ENCODE measurements at places on chromosomes 3 and 15.
A peak's percentile ranks its signal among the peaks of the same experiment; 100 is the strongest.

DNA sequence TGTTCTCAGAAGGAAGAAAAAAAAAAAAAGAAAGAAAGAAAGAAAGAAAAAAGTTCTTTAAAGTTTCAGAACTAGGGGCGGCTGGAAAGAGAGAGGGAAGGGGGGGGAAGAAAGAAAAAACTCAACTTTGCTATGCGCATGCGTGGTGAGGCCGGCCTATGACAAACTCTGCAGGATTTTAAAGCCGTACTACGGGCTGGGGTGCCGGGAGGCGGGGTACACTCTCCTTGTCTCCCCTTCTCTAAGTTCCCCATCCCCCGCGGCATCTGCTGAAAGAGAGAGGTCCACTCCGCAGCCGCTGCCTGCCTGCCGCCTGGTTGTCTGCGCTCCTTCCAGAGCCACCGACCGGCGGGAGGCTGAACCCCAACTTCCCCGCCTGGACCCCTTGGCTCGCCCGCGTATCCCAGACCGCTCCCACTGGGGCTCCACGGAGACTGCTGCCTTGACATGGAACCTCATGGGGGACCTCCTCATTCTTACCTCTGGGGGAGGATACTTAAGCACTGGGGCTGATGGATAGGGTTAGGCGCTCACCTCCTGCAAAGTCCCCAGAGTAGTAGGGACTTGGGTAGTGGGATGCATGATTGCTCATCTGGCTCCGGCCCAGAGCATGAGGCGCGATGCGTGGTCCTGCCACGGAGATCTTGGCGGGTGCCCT, 1.4 kb upstream of the WNT5A start:
- peak; percentile 20 for DNase-seq

DNA sequence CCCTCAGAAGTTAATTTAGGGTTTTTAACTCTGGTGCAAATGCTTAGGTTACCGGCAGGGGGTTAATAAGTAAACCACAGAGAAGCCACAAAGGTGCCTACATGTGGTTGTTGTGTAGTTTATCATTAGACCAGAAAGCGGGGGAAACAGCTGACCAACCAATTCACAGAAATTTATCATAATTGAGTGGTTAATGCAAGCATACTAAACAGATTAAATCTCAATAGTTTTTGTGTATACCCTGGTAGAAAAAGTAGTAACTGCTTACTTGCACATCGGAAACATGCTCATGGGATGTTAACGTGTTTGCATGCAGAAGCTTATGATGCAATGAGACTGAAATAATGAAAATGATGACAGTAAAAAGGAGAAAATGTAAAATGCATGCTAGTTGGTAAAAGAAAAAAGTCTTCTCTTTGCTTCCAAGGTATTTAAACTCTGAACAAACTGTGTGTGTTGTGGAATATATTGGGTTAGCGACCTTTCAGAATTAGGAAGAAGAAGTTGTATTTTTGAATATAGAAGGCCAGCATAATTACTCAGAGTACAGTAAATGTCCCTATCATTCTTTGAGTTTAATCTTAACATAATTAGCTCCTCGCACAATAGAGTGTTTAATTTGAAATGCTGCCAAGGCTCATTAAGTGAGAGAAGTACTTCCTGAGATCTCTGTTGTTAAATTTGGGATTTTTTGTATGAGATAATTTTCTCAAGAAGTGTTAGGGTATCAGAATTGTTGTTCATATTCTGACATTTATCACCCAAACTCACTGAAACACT, 316.2 kb downstream of the PTPRG start:
- DNase-seq = no peak

DNA sequence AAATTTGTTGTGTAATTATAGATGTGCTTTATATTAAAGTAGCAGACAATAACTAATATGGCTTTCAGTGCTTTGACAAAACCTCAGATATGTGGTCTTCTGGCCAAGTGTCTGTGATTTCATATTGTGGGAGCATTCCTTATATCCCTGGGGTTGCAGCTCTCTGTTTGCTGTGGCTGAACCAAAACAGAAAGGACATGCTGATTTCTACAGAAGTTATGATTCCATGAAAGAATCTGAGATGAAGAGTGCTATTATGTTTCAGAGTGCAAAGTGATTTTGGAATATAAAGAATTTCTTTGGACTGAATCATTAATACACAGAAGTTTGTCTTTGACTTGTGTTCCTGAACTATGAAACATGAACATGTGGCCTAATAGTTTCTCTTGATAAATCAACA, 36.5 kb downstream of the CDV3 start:
- DNase-seq = no peak

DNA sequence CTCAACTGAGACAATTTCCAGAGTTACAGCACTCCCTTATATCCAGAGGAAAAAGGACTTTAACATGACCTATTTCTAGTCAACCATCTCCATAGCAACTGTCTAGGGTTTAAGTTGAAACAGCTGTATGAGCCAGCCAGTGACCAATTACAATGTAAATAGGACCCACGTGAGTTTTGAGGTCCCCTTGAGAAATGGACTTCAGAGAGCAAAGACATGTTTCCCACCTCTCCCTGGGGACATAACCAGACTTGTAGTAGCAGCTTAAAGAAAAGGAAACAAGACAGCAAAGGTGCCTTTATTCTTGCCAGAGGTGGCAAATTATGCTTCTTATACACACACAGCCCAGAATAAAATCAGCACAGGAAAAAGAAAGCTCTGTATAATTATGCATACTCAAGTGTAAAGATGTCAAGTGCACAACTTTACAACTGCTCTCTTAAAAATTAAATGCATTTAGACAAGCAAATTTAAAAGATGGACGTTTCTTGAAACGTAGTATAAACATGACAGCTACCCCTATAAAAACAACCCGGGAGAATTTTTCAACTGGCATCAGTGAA, 40.2 kb downstream of the SUMF1 start:
- DNase-seq = peak; percentile 16

DNA sequence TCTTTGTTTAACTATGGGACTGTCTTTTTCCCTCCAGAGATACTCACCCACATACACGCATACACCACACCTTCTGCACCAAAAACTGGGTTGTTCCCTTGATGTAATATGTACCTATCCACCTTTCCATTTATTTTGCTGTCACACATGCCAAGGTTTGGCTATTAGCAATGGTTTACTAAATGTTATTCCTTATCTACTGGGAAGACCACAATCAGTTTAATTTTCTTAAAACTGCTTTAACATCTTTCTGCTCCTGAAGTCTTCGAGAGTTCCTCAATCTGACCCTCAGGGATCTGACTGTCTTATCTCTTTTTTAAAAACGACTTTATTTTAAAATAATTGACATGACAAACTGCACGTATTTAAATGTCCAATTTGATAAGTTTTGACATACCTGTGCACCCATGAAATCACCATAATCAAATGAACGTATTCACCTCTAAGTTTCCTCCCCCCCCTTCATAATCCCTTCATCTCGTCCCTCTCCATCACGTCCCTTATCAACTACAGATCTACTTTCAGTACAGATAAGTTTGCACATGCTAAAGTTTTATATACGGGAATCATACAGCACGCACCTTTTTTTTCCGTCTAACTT, 805 bp upstream of the TRPM7 start:
- DNase-seq = no peak

- DNase-seq = no peak
Observed at GRCh38 chr3:4411236-4411635, 55.8 kb downstream of the SUMF1 start.

DNA sequence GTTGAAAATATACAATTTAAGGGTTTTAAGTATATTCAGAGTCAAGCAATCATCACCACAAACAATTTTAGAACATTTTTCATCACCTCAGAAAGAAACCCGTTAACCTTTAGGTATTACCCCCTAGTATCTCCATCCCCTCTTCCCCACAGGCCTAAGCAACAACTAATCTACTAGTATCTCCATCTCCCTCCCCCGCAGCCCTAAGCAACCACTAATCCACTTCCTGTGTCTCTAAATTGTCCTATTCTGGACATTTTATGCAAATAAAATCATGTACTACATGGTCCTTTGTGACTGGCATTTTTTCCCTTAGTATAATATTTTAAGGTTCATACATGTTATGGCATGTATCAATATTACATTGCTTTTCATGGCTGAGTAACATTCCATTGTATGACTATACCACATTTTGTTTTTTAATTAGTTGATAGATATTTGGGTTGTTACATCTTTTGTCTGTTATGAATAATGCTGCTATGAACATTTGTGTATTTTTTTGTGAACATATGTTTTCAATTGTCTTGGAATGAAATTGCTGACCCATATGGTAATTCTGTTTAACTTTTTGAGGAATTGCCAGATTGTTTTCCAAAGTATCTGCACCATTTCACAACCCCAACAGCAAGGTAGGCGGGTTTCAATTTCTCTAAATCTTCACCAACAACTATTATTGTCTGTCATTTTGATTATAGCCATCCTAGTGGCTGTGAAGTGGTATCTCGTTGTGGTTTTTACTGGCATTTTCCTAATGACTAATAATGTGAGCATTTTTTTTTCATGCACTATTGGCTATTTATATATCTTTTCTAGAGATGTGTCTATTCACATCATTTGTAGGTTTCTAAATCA, 215.6 kb upstream of the CD96 start:
- peak; percentile 62 for DNase-seq

- DNase-seq = no peak
Observed at GRCh38 chr3:71250026-71250425, 333.5 kb downstream of the FOXP1 start.

DNA sequence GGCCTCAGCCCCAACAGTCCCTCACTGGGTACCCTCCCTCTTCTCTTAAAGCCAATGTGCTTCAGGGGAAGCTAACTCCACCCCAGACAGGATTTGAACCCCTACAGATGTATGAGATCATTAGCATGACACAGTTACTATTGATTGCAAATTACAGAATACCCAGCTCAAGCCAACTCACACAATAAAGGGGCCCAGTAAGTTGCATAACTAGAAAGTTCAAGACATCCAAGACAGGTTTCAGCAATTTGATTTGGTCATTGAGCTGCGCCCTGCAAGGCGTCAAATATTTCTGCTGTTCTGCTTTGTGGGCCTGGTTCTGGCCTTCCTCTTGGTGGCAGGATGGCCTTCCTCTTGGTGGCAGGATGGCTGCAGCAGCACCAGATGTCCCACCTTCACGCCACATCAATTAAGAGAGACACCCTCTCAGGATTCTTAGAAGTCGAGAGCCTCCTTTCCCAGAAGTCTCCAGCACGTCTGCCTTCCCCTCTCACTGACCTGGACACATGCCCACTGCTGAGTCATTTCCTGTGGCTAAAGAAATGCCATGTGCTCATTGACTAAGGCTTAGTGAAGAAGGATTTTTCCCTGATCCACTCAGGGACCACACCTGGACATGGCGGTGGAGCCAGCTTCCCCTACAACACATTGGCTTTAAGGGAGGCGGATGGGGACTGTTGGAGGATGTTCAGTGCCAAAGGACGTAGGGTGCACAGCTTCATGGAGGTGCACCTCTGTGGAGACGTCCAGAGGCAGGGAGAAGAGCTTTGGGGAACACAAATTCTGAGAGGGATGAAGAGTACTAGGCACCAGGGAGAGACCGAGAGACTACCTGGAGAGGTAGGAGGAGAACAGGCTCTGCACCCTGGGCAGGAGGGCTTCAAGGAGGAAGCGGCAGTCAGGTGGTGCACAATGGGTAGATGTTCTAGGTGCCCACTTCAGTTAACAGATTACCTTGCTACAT, 49.1 kb downstream of the DNASE1L3 start:
- no peak for DNase-seq

DNA sequence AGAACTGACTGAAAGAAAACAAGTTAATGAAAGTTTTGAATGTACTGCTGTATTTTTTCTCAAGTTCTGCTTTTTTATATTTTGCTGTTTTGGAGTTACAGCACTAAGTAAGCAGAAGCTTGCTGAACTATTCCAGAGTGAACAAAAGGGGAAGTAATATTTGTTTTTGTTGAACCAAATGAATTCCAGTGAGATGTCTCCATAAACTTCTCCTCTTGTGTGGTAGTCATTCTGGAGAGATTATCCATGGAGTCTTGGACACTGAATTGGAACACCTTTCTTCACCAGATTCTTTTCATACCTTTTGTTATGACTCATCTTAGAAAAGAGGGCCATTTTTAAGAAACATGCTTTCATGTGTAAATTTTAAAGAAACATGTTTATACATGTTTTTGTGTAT, 8.8 kb downstream of the ANKUB1 start:
- DNase-seq = no peak

GRCh38 chr3:32297366-32297765, 58.9 kb downstream of the CMTM8 start:
- peak; percentile 54 for DNase-seq

GRCh38 chr15:50224606-50225005, 40.9 kb downstream of the HDC start:
- no peak for DNase-seq

DNA sequence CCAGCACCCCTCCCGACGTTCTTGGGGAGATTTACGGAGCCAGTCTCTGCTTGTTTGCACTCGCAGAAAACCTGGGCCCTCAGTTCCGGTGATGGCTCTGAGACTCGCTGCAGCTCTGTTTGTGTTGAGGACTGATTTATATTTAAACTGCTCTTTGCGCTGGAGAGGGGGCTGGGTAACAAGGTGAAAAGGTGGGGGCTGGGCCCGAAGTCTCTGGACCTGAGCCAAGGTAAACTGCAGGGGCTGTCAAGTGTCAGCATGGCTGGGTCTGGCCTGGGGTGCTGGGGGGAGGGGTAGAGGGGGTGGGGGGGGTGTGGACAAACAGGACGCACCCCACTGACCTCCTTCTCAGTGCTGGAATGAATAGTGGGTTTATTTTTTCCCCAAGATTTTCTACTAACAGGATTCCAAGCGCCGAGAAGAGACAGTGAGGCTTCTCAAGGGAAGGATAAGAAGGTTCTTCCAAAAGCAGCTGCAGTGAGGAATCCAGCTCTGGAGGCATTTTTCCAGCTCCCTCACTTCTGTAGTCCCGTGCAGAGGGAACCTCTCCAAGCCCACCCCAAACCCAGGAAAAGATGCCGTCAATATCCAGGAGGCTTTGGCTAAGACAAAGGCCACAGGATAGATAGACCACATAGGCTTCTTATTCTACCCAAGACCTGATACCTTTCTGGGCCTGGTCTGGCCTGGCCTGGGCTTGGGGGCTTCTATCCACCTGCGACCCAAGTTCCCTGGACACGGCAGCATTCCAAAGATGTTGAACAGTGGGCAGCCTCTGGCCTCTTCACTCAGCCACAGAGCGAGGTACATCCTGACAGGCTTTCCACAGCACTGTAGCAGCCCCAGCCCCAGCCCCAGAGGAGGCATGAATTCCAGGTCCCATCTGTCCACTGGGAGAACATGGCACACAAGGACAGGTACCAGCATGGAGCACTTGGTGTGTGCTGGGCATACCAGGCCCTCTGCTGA, 938 bp upstream of the SLCO2A1 start:
- no peak for DNase-seq

All from activated CD4-positive, alpha-beta T cell treated with anti-CD3 and anti-CD28 coated beads, Interleukin-2, amount 50 U/mL, for 16 hours (primary cell).